Stimulated activated naive CD4-positive, alpha-beta T cell (primary cell): ENCODE measurements at places on chromosomes 4 and X.

GRCh38 chrX:118633530-118633929 is 93.9 kb upstream of the IL13RA1 start:
- no peak for DNase-seq

DNA sequence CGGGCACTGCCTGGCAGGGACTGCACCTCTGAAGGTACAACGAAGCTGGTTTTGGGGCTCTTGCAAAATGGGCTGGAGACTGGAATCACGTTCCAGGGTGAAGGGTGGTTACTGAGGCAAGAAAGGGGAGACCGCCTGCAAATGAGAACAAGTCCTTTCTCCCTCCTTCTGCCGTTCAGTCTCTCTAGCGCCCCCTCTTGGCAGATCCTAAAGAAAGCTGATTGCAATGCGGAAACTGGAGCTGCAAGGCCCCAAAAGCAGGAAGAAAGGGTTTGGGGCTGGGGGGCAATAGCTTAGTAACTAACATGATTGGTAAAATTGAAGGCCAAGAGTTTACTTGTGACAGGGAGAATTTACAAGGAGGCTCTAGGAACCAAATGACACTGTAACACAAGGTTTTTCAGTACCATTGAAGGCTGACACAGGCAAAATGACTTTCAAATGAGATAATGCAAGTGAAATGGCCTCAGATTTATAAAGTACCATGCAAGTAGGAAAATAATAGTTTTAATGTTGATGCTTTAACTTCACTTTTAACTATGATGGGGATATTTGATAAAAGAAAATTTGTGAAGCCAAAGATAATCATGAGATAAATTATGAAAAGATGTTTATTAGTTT is 222.7 kb upstream of the HAND2 start:
- DNase-seq: no peak

DNA sequence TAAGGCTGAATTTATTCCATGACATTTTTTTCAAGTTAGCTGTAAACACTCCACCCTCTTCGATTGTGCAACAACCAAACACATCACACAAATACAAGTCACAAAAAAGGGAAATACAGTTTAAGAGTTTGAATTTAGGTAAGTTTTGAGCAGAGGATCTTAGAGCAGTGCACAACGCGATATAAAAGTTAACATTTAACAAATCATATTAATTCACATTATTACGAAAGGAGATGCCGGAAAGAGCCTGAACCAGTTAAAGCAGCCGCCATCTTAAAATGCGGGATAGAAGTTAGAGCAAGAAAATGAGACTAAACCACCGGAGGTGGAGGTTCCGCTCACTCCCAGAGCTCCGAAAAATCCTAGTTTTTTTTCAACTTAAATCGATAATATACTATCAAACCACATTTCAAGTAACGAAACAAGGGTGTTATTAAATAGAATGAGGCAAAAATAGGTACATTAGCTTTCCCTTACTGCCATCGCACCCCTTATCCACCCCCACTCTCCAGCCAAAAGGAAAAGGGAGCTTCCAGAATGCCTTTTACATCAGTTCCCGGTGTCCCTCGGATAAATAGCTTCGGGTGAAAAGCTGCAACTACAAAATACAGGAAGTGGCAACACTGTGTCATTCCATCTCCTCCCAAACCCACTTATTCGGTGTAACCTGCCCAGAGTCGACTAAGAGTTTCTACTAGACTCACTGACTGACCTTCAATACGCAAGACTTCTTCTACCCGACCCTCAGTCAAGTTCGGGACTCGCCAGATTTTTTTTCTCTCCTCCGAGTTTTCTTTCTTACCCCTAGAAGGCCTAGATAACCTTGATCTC is 1.9 kb downstream of the UBE2D3 start:
- peak; percentile 44 for DNase-seq

DNA sequence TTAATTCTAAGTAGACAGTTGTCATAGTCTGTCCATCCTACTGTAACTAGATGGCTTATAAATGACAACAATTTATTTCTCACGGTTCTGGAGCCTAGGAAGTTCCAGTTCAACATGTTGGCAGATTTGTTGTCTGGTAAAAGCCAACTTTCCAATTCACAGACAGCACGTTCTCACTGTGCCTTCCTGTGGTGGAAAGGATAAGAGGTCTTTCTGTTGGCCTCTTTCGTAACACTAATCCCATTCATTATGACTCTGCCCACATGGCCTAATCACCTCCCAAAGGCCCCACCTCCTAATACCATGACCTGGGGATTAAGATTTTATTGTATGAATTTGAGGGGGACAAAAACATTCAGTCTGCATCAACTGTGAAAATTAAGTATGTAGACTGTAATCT is 83.2 kb downstream of the GALNTL6 start:
- DNase-seq: no peak

- no peak for DNase-seq
These were observed 21.2 kb upstream of the LAMTOR3 start for GRCh38 chr4:99915449-99915848.

DNA sequence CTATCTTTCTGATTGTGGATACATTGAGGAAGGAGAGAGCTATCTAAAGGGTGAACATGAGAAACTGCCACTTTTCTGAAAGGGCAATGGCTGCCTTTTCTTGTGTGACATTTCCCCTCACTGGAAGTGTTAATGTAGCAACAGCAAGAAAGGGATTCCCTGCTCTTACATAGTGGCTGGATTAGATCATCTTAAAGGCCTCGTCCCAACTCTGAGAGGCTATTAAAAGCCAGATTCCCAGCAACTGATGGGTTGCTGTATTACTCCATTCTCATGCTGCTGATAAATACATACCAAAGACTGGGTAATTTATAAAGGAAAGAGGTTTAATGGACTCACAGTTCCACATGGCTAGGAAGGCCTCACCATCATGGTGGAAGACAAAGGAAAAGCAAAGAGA is 33.7 kb upstream of the ADH7 start:
- no peak for DNase-seq

DNA sequence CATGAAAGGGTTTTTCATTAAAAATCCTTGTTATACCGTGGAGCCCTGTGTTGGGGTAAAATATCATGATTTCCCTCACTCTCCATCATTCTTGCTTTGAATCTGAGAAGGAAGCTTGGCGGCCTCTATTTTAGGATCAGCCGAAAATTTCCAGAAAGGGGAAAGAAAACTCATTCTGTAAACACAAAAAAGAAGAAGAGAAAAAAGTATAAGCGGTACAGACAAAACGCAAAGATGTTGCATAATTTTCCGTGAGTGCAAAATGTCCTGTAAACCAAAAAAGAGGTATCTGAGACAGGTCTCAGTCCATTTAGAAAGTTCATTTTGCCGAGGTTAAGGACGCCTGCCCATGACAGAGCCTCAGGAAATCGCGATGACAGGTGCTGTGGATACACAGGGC is 5.3 kb downstream of the CSF2RA start:
- no peak for DNase-seq

- DNase-seq: no peak
These were observed 173.3 kb downstream of the VEGFC start for GRCh38 chr4:176619430-176619829.

- DNase-seq: no peak
These were observed 353.4 kb upstream of the ADGRL3 start for GRCh38 chr4:60846678-60847077.

- no peak for DNase-seq
These were observed 23.4 kb upstream of the G3BP2 start for GRCh38 chr4:75696581-75696980.

GRCh38 chrX:47623540-47624027 is 3.9 kb upstream of the SYN1 start:
- DNase-seq: peak; percentile 49

DNA sequence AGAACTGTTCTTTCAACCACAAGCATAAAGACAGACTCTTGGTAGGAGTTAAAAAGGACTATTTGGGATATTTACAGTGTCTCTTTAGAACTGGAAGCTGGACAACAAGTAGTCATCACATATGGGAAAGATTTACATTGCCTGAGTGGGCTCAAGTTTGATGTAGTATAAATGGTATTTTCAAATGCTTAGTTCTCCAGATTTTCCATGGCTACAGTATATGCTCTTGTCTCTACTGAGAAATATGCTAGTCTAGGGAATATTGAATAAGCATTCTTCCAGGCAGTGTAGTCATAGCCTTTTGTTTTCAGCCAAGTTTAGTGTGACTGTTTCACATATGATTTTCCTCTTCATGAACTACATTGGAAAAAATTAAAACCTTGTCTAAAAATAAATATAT is 315.6 kb downstream of the ARHGAP24 start:
- no peak for DNase-seq

GRCh38 chrX:20527558-20528011 is 260.9 kb upstream of the RPS6KA3 start:
- DNase-seq: no peak

DNA sequence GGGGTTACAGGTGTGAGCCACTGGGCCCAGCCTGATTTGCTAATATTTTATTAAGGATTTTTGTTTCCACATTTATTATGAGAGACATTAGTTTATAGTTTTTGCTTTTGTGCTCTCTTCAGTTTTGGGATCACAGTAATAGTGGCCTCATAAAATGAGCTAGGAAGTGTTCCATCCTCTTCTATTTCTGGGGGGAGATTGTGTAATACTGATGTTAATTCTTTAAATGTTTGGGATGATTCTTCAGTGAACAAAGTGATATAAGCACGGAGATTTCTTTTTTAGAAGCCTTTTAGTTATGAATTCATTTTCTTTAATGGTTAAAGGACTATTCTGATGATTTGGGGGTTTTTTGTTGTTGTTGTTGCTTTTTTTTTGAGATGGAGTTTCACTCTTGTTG is 41.3 kb downstream of the RBMX start:
- DNase-seq: no peak

DNA sequence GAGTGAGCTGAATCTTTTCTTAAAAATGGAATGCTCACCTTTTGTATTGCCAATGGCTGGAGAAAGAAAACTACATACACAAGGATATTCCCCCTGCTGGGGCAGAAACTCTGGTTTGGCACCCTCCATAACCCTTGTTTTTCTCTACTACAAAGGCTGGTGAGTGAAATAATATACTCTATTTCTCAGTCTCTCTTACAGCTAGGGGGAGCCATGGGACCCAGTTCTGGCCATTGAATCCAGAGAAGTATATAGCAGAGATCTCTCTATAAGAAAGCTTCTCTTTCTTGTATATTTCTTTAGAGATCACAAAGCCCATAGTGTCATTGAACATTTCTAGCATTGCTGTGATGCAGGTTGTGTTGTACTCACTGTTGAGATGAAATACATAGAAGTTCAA is 49.8 kb downstream of the SMPX start:
- no peak for DNase-seq

- DNase-seq: no peak
These were observed 32.9 kb downstream of the HERC6 start for GRCh38 chr4:88411491-88412096.

- no peak for DNase-seq
These were observed 25.3 kb upstream of the ZMAT1 start for GRCh38 chrX:101957174-101957573.

DNA sequence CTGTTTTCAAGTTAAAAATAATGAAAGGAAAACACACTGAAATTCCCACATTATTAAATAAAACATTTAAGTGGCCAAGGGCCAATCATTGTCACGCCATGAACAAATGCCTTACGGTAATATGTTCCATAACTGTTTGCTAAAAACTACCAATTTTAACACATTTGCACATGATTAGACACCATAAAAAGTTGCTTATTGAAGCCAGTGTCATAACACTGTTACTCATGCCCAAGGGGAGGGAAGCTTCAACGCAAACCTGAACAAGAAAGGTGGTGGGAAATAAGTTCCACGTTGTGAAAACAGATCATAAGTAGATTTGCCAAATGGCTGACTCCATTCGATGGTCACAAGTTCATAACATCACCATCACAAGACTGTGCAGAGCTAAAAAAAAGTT is 739.3 kb upstream of the FAM241A start:
- no peak for DNase-seq

- DNase-seq: no peak
These were observed 33.8 kb downstream of the THOC2 start for GRCh38 chrX:123698979-123699520.

DNA sequence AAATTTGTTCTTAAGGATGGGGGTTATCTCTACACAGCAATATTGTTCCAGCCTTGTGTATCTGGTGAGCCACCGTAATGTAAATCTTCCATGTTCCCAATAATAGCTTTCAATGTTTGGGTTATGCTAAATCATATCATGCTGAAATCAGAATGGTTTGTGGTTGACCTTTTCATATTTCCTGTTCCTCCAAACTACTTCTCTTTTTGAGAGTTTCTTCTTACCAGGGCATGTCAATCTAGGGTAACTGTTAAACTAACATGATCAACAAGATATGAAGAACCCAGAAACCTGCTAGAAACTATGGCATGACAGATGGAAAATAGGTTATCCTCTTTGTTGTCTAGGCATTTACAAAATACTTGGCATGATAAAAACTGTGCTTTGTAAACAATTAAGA is 22.0 kb downstream of the TNMD start:
- DNase-seq: no peak

GRCh38 chr4:93394545-93395081 is 433.9 kb upstream of the ATOH1 start:
- no peak for DNase-seq

- no peak for DNase-seq
These were observed 41.0 kb downstream of the WWC2 start for GRCh38 chr4:183139972-183140570.

DNA sequence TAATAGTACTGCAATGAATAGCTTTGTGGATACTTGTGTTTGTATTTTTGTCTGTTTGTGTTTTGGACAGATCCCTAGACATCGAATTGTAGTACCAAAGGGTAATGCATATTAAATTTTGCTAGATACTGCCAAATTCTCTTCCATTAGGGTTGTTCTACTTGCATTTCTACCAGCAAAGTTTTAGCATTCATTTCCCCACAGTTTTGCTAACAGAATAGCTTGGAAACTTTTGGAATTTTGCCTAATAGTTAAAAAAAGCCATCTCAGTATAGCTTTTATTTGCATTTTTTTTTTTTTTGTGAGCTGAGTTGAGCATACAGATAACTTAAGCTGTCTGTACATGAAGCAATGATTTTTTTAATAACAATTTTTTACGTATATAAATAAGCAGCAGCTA is 1084.9 kb downstream of the ADGRL3 start:
- DNase-seq: no peak

DNA sequence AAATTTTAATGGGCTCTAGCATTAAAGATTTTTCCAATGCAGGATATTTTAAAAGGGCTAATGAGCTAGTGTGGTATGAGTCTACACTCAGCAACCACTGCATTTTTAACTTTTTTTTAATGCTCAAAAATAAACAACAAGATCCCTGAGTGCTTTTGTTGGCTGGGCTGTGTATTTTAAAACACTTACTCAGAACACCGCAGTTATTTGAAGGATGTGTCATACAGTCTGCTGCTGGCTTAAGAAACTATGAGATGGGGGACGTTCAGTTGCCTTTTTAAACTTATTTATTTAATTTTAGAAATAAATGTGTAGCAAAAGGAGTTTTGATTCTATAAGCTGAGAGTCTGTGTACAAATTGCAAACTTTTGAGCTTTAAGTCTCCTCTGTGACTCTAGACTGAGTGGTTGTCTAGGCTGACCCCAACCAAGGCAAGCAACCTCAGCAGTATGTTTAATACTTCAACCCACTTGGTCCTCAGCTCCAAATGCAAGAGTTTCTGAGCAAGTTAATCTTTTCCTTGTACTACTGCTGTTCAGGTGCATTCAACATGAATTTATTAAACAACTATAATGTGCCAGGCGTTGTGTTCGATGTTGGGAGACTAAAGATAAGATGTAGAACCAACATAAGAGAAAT is 278.6 kb upstream of the DIPK2B start:
- DNase-seq: no peak
